GM04503 (cell line): ENCODE measurements at places on chromosomes 2 and 18.

GRCh38 chr2:219142329-219142728 is 18.3 kb downstream of the NHEJ1 start:
- DNase-seq: peak; percentile 89

DNA sequence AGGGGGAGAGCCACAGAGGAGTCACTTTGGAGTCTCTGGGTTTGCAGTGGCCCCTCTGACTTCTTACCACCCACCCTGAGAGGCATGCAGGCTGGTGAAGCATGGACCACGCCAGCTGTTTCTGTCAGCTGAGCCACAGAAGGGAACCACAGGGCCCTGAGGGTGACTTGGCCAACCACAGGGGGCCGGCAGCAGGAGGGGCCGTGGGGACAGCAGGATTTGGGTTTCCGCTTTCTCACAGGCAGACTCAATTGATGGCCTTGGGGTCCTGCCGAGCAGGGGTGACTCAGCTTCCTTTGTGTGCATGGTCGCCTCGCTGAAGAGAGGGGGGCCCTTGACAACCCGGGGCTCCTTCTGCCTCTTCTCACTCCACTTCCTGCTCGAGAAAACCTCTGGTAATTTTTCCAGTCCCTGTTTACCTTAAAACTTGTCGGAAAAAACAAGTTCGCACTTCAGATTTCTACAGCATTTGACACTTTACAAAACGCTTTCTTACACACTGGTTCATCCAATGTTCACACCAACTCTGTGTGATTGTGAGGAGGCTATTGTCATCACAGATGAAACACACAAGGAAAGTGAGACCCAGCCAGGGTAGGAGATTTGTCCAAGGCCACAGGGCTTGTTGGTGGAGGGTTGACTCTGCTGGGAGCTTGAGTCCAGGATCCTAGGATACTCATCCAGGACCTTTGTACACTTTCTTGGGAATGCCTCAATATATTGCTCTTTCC is 311.2 kb downstream of the LPIN1 start:
- DNase-seq: no peak

- no peak for DNase-seq
Measured at GRCh38 chr2:67561457-67561965, 164.4 kb downstream of the ETAA1 start.

DNA sequence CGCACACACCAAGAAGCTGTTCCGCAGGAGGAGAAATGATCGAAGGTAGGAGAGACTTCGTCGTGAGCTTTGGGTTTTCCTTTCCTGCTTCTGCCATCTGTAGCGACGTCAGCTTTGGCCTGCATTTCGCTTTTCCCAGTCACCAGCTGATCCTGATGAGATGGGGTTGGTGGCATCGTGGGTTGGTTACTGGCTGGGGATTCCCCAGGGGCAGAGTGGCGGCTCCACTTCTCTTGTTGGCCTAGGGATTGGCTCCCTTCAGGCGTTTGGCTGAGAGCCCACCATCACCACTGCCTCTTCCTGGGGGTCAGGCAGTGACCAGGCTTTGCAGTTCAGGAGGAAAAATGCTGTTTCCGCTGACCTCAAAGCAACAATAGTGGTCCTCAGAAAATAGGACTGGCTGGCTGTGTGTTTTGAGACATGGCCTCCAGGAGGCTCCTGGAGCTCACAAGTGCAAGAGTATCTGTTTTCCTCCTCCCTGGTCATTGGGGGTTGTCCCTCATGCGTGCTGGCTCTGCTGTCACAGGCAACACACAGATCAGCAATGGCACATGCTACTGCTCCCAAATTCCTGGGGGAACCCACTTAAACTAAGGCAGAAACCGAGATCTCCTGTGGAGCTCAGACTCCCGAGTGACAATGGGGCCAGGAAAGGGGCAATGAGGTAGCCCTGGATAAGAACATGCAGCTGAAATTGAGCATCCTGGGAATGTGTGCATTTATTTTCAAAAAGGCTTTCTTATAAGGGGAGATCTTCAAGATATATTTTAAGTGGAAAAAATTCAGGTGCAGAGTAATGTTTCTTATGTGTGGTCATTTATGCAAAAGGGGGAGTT is 173.0 kb downstream of the CTIF start:
- no peak for DNase-seq

DNA sequence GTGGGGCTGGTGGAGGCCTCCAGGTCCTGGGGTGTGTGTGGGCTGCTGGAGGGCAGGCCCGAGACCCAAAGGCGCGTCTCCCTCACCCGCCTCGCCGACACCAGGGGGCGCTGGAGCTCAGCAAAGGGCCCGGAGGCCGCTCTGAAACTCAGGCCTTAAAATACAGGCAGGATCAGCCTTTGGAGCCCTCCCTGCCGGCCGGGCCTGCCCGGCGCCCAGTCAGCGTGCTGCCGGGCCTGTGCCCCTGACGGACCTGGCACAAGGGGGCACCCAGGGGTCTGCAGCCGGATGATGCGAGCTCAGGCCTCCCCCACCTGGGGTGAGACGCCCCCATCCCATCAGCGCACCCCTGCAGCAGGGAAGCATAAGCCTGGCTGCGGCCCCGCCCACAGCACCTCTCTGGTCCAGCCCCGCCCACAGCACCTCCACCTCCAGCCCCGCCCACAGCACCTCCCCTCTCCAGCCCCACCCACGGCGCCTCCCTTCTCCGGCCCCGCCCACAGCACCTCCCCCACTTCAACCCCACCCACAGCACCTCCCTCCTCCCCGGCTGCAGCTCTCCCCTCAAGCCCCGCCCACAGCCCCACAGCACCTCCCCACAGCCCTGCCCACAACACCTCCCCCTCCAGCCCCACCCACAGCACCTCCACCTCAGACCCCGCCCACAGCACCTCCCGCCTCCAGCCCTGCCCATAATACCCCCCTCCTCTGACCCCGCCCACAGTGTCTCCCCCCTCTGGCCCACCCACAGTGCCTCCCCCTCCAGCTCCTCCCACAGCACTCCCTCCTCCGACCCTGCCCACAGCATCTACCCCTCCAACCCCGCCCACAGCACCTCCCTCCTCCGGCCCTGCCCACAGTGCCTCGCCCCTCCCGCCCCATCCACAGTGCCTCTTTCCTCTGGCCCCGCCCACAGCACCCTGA is 92.8 kb upstream of the OTOS start:
- no peak for DNase-seq

GRCh38 chr2:150230004-150230403 is 257.5 kb downstream of the RND3 start:
- no peak for DNase-seq

GRCh38 chr18:46859855-46860254 is 57.5 kb downstream of the PIAS2 start:
- DNase-seq: no peak

GRCh38 chr2:84459944-84460429 is 907 bp upstream of the SUCLG1 start:
- no peak for DNase-seq

DNA sequence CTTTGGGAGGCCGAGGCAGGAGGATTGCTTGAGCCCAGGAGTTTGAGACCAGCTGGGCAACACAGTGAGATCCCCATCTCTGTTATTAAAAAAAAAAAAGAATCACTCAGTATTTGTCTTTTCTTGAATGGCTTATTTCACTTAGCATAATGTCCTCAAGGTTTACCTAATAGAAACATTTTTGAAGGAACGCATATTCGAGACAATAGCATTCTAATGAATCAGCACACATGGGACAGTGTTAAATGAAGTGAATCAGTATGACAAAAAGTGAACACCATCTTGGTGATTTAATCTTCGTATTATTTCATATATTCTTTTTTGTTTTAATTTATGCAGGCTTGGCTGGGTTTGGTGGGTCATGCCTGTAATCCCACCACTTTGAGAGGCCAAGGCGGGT is 44.7 kb downstream of the WIPF1 start:
- no peak for DNase-seq

DNA sequence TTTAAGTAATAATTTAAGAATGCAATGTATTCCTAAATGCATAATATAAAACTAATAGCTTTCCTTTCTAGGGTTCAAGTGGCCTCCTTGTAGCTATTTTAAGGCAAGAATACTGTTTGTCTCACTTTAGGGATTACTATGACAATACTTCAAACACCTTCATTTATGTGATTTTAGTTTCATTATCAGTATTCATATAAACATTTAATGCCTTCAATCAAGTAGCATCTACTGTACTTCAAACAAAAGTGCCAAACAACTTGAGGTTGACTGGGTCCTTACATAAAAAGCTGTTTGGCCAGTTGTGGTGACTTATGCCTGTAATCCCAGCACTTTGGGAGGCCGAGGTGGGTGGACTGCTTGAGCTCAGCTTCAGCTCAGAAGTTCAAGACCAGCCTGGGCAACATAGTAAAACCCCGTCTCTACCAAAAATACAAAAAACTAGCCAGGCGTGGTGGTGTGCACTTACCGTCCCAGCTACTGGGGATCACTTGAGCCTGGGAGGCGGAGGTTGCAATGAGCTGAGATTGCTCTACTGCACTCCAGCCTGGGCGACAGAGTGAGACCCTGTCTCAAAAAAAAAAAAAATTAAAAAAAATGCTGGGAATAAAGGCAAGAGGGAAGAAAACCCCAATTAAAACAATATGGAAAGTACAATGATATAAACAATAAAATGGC is 9.3 kb downstream of the MEX3C start:
- DNase-seq: no peak

DNA sequence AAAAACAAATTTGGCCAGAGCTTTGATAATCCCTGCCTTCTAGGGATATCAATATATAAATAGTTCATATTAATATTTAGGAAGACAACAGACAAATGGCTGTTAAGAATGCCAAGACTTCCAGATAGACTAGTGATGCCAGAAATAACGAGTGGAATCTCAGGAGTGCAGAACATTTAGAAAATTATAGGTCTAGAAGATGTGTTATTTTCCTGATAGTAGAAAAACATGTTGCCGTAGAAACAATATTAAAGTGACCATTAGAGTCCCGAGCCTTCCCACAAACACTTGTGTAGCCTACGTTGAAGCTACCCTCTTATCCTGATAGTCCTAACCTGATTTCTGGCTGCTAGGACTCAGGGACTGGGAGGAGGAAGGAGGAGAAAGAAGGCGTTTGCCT is 54.3 kb upstream of the ITGA6 start:
- DNase-seq: no peak

GRCh38 chr2:224885836-224886547 is 156.3 kb downstream of the DOCK10 start:
- peak; percentile 70 for DNase-seq

DNA sequence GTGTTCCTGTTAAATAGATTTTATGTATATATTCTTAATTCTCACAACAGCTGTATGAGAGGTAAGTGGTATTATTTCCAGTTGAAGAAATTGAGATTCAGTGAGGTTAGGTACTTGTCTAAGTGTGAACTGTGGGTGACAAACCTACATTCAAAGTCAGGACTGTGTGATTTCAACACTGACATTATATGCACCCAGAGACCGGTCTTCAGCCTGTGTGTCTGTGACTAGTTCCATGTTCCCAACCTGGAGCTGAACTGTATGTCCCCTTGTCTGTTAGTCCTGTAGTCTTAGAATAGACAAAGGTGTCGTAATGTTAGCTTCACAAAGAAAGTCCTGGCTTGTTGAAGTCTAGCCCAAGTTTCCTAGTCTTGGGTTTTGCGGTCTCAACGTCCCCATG is 17.4 kb downstream of the PLEKHB2 start:
- no peak for DNase-seq

GRCh38 chr2:203799908-203800307 is 67.7 kb upstream of the CTLA4 start:
- DNase-seq: no peak

GRCh38 chr2:86825036-86825692 is 34.5 kb upstream of the CD8A start:
- no peak for DNase-seq

DNA sequence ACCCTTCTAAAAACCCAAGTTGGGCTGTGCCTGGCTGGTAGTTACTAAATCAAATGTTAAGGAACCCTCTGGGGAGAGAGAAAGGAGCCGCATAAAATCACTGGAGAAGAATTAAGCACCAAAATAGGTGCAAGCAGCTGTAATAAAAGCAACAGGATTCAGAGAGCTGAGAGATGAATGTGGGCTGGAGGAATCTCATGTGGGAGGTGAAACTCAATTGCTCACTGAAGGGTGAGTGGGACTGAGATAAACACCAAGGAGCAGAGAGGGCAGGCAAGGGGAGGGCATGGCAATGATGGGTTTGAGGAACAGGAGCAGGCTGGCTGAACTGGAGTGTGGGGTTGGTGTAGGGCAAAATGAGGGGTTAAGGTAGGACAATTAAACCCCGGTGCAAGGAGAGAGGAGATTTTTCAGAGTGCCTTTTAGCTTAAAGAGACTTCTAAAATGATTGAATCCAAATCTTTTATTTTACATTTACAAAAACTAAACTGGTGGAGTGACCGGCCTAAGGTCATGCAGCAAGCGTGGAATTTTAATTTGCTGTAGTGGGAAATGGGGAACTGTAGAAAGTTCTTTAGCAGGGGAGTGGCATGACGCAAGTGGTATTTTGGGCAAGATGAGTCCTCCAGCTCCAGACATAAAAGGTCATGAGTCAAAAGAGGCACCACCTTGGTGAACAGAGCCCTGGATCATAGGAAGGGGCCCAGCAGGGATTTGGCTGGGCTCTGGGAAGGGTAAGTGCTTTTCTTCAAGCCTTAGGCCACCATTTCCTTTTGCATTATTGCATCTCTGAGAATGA is 10.5 kb downstream of the PLB1 start:
- no peak for DNase-seq

- DNase-seq: no peak
Measured at GRCh38 chr2:77147153-77147552, 375.0 kb downstream of the LRRTM4 start.

DNA sequence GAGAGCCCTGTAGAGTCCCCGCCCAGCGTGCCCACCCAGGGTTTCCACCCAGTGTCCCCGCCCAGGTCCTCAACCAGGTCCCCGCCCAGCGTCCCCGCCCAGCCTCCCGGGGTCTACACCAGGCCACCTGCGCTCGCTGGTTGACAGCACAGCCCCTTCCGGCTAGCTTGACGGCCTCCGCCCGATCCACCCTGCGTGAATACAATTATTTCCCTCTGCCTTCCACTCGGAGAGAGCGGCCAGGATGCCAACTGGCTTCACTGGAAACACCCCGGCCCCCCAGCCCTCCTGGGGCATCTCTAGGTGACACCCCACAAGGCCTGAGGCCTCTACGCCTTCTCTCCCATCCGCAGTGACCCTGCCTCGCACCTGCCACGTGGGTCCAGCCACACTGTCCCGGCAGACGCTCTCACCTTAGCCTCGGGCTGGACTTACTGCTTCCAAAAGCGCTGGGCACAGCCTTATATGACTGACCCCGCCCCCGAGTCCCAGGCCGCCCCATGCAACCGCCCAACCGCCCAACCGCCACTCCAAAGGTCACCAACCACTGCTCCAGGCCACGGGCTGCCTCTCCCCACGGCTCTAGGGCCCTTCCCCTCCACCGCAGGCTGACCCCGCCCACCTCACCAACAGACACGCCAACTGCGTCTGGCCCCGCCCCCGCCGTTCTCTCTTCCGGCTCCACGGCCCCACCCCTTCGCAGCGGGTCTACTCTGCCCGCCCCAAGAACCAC is 188.1 kb downstream of the LAMA1 start:
- no peak for DNase-seq
